ENCODE measurements at places on chromosomes 2 and 18.
A peak's percentile ranks its signal among the peaks of the same experiment; 100 is the strongest.

GRCh38 chr2:72605836-72606442 is 219.9 kb downstream of the EXOC6B start:
- no peak for DNase-seq

DNA sequence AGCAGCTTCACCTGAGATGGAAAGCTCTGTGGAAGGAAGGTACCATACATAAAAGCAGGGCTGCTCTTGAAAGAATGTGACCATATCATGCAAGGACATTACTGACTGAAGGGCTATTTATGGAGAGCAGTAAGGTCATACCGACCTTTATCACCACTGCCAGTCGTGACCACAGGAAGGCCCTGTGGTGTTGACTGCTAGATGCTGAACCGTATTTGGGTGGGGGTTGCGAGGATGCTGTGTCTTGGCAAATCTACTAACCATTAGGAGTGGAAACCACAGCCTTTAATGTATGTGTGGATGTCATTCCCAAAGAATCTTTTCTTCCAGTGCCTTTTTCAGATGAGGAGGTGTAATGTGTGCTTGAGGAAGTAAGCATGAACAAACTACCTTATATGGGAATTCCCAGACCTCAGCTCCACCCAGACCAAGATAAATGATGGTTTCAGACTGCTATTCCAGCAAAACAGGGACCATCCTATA is 60.8 kb downstream of the LIMS1 start:
- no peak for DNase-seq

- no peak for DNase-seq
Measured at GRCh38 chr2:143525402-143525860, 396.2 kb downstream of the ARHGAP15 start.

DNA sequence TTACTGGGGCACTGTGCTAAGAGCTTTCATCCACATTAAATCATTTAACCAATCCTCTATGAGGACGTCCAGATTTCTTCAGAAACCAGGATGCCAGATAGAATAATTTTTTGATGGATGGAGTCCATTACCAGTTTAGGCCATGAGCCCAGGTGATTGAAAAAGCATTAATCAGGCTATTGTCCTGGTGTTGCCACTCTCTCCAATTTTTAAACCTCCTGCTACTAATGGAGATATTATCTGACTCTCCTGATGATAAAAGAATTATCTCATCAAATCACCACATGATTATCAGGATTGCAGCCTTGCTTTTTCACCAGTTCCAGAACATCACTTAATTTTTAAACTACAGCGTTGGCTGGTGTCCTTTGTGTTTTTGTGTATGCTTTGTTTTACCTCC is 402.2 kb downstream of the CLIP4 start:
- no peak for DNase-seq

- DNase-seq = no peak
Measured at GRCh38 chr18:32549248-32550110, 78.8 kb upstream of the GAREM1 start.

DNA sequence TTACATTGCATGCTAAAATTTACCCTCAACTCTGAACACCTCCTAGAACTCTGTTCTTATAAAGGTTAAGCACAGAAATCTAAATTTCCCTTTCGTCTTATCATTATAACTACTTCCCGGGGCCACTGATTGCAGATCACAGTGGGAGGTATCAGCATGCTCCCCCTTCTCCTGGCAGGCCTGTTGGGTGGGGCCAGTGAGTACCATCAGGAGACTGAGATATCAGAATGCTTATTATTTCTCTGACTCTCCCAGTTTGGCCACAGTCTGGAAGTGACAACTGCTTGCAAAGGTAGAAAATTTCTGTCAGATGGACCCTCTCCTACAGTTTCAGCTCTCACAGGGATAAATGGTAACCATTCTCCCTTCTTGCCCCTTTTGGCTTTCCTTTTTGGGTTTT is 62.6 kb downstream of the DSEL start:
- DNase-seq = no peak

DNA sequence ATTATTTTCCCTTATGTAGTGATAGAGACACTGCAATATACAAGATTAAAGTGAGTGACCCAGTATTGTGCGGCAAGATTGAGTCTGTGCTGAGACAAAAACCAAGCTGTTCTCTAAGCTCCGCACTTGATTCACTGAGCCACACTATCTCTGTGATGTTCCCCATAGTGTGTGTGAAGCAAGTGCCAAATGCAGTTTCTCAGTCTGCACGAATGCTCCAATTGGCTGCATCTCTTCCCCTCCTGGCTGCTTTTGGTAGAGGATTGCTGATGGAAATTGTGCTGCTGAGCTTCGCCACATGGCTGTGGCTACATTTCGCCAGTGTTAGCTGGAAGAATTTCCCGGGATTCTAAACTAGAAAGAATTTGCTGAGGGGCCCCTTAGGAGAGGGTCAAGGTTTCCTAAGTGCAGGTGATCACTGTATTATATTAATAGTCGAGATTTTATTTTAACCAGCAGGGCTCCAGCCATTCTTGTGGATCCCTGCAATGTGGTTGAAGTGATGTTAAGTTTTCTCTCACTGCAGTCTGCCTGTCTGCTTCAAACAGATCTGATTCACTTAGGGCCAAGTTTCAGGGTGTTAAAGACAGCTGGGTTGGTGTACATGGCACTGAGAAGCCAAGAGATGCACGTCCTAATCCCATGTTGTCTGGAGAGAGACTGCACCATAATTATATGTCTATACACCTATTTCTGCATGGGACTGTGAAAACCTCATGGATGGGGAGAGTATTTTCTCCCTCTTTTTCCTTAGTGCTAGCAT is 317.2 kb downstream of the DCC start:
- DNase-seq = no peak

GRCh38 chr2:24691806-24692205 is 101.4 kb downstream of the PTRHD1 start:
- no peak for DNase-seq

- no peak for DNase-seq
Measured at GRCh38 chr2:230715201-230715600, 2.6 kb downstream of the CAB39 start.

DNA sequence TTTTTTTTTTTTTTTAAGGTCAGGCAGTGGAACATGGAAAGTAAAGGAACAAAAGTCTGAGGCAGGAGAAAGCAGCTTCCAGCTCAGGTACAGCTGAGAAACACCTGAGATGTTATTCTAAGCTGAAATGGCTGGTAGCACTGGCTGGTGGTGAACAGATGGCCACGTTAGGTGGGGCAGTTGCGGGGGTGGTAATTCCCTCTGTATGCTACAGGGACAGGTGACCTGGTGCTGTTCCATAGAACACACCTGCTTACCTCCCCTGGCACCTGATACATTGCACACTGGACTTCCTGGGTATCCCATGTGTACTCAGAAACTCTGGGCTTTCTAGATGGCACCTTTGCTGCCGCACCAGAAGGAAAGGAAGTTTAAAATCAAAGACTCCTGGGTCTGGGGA is 333.3 kb downstream of the SLC8A1 start:
- no peak for DNase-seq

- no peak for DNase-seq
Measured at GRCh38 chr2:126444512-126444911, 211.4 kb upstream of the GYPC start.

DNA sequence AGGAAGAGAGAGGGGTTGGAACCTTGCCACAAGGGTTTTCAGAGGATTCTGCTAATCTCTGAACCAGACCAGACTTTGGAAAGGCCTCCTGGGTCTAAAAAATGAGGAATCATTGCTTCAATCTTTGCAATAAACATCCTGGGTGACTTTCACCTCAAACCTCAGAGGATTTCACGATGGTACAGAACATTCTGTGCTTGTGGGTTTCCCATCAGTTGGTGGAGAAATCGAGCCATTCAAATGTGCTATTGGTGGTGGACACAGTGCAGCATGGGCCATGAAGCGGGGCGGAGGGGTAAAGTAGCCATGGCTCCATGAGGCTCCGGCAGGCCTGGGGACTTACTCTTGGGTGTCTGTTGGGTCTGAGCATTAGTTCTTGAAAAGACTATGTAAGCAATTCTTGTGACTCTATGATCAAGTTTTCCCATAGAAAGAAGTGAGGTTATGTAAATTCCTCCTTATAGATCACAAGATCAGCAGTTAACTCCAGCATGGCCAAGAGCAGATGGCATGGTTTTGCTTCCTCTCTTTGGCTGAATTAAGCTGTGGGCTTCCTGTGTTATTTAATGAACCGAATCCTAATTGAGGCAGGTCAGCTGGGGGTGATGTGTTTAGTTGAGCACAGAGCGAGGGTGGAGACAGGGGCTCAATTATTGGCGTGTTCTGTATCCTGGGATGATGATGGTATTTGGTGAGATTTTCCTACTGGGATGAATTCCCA is 1.9 kb upstream of the IL1R2 start:
- DNase-seq = no peak

GRCh38 chr2:126893606-126894005 is 5.1 kb upstream of the TEX51 start:
- DNase-seq = no peak

GRCh38 chr2:55230551-55230950 is 1.5 kb downstream of the CLHC1 start:
- no peak for DNase-seq

GRCh38 chr2:55133467-55134315 is 83.4 kb upstream of the RTN4 start:
- DNase-seq = peak; percentile 45

- DNase-seq = no peak
Measured at GRCh38 chr2:39660612-39661236, 5.0 kb upstream of the TMEM178A start.

DNA sequence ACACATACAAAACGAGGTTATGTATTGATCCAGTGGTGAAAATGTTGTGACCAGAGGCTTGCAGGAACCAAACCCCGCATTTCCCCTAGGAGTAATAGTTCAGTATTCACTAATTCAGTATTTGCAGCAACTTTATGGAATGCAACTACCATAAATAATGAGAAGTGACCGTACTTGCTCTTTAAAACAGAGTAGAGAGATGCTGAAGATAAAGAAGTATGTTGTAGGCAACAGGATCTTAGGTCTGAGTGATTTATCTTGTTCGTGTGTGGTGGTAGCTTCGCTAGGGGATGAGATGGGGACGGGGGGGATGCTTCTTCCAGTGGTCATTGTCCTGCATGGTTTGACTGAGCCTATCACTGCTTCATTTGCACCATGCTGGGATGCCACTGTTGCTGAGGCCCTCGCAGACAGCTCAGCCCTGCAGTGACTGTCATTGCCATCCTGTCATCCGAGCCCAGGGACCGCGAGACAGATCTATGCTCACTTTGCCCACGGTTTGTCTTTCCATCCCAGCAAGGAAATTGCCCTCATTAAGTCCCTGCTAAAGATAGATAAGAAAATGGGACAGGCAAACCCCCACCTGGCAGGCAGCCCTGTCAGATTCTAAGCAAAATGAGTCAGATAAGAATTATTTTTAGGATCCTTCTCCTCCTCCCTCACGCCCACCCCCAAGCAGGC is 181.3 kb downstream of the CTIF start:
- peak; percentile 72 for DNase-seq

DNA sequence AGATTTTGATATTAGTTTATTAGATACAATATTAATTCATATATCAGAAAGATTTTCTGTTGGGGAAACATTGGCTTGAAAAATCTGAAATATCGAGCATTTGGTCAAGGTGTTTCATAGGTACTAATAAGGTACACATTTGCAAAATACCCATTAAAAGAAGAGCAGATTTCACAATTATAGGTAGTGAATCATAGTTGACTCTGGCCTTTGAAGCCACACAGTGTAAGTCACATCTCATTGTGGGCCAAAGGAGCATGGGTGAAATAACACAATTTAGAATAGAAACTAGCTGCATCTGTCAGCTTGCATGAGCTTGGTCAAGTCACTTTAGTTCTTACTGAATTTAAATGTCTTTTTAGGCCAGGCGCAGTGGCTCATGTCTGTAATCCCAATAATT is 4.9 kb downstream of the KDM3A start:
- DNase-seq = no peak

GRCh38 chr2:173090276-173090877 is 14.7 kb downstream of the MAP3K20 start:
- DNase-seq = no peak

DNA sequence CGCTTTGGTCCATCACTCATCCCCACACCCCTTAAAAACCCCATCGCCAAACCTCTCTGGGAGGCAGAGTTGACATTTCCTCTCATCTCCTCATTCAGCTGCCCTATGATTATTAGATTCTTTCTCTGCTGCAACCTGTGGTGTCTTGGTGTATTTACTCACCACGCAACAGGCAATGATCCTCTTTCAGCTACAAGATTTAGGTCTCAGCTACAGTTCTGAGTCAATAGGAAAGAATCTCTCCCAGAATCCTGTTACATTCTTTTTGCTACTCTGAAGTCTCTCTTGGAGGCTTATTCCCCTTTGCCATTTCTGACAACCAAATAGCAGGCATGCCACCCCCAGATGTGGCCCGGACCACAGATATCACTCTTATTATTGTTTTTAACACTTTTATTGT is 468.3 kb upstream of the GYPC start:
- no peak for DNase-seq

- no peak for DNase-seq
Measured at GRCh38 chr2:26740346-26740745, 23.7 kb upstream of the SLC35F6 start.

DNA sequence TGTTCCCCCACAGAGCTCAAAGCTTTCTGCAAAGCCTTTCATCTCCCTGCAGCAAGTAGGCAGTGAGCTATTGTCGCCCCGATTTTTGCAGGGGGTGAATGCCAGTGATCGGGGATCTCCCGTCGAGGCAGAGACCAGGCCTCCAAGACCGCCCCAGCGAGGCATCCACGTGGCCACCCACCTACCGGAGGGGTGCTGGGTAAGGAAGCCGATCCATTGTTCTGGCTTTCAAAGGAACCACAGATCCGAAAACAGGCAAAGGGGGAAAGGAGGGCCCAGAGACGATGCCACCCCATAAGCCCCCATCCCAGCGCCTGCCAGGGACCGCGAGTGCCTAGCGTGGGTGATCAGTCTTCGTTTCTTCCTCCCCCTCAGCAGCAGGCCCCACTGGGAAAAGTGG is 2.4 kb downstream of the ADRA2B start:
- no peak for DNase-seq

GRCh38 chr2:85547859-85548607 is 9.1 kb downstream of the MAT2A start:
- DNase-seq = no peak

DNA sequence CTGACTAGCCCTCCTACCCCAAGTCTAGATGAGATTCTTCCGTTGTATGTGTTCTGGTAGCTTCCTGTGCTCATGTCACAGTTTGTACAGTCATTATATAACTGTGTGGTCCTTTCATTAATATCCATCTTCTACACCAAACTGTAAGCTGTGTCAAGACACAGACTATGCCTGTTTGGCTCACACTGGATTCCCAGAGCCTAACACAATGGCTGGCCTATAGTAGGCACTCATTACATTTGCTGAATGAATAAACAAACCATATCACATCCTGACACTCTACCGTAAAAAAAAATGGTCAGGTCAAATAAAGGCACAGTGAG is 72.6 kb downstream of the ANKRD44 start:
- DNase-seq = no peak

Measured in occipital lobe (tissue), 3 donors.